PC-3 (cell line): ENCODE measurements at places on chromosomes 16 and 17.

GRCh38 chr16:87603684-87604633, 1.7 kb downstream of the JPH3 start:
- no peak for DNase-seq

DNA sequence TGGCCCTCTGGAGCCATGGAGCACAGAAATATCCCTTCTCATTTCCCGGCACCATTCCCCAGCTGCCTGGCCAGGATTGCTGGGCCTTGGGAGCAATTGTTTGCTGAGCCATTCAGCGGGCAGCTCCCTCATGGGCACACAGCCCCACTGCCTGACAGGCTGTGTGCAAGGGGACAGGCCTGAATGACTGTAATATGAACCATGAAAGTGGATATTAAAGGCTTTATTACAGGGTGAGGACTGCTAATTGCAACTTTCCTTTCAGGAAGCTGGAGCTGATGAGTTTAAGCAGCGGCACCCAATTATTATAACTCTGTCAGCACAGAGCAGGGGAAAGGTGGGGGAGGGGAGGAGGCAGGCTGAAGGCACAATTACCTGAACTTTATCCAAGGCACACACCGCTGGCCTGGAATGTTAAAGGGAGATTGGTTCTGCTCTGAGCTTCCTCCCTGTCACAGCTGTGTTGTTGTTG, 159.8 kb upstream of the SDK2 start:
- no peak for DNase-seq

GRCh38 chr16:11681976-11682654, 13.9 kb downstream of the SNN start:
- no peak for DNase-seq

DNA sequence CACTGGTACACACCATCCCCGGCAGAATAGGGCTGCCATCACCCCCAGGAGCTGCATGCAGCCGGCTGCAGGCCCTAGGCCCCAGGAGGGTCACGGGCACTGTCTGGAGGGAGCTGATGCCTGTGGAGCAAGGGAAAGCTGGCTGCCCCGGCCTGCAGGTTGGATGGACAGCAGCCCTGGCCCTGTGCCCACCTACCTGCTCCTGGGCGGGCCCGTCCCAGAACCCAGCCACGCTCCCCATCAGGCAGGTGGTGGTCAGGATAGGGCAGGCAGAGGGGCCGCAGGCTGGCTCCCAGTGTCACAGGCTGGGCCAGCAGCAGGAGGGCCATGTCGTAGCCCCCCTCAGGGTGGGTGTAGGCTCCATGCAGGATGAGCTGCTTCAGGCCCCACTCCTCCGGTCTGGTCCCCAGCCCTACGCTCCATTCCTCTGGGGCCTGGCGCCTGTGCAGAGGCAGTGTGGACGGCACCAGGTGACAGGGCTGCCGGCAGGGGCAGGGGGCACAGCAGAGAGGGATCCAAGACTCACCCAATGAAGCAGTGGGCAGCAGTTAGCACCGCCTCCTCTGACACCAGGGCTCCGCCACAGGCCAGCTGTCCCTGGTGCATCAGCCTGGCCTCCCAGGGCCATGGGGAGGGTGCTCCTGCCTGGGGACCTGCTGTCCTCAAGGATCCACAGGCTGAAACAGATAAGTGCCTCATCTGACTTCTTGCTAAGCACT, 4.0 kb downstream of the PRSS53 start:
- DNase-seq, result no peak

- peak; percentile 49 for DNase-seq
These were observed 7.9 kb downstream of the SMCR8 start for GRCh38 chr17:18323007-18323406.
